ENCODE measurements at places on chromosomes 7 and 10. TPM values are rescaled to one million over a fixed set of nuclear protein-coding genes. Genes with fewer than 3 reads are reported as not detected.

DNA sequence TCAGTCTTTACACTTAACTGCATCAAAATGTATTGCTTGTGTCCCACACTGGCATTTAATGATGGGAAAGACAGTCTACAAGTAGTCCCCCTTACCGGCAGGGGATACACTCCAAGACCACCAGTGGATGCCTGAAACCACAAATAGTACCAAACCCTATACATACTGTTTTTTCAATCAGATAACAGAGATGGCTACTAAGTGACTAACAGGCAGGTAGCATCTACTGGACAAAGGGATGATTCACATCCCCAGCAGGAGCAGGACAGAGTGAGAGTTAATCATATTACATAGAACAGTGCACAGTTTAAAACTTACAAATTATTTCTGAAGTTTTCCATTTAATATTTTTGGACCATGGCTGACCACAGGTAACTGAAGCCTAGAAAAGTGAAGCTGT is 13.2 kb downstream of the TMEM243 start:
- DNase-seq = no peak

WNT16 gene
- 5.0 TPM for total RNA-seq

- no peak for DNase-seq
Observed at GRCh38 chr7:132176719-132177118, 399.6 kb downstream of the PLXNA4 start.

DNA sequence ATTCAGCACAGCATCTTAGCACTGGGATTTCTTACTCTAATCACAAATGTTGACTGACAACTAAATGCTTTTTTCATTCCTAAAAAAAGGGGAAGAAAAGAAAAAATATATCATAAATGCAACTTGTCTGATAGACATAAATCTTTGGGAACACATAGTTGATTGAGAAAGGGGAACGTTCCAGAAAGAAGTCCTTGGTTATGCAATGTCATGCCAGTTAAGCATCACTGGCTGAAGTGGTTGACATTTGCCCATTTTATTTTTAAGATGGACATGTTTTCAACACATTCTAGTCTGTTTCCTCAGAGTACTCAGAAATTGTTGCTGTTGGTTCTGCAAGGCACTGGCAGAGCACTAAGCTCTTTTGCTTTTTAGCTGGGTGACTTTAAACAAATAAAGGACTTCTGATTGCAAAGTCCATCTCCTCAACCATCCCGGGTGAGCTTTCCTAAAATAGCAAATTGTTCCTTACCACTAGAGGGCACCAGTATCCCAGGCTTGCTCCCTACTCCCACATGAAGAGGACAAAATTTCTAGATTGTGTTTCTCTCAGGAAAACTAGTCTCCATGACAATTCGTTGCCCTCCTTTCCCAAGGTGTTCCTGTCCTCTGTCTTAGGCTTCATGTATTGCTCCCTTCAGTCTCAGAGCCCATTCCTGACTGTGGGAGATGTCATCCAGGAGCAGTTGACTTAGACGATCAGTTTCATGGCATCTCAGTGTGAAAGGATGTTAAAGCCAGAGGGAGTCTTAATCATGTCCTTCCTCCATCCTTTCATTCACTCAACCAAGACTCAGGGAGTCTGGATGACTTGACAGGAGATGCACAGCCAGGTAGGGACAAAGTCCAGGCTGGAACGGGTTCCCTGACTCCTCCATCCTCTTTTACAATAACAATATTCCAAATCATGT is 23.9 kb downstream of the OPALIN start:
- peak; percentile 24 for DNase-seq

TMEM273 gene
- total RNA-seq = 10.9 TPM

DNA sequence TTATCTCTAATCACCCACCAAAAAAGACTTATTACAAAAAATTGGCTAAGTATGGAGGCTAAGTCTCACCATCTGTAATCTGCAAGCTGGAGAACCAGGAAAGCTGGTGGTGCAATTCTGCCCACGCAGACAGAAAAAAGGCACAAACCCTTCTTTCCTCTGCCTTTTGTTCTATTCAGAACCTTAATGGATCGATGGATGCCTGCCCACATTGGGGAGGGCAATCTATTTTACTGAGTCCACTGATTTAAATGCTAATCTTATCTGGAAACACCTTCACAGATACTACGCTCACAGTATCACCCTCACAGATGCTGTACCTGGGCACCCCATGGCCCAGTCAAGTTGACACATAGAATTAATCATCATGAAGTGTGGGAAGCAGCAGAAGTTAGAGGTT is 10.2 kb downstream of the IGFBP3 start:
- DNase-seq = no peak

RPP30 gene
- 52.4 TPM for total RNA-seq

DNA sequence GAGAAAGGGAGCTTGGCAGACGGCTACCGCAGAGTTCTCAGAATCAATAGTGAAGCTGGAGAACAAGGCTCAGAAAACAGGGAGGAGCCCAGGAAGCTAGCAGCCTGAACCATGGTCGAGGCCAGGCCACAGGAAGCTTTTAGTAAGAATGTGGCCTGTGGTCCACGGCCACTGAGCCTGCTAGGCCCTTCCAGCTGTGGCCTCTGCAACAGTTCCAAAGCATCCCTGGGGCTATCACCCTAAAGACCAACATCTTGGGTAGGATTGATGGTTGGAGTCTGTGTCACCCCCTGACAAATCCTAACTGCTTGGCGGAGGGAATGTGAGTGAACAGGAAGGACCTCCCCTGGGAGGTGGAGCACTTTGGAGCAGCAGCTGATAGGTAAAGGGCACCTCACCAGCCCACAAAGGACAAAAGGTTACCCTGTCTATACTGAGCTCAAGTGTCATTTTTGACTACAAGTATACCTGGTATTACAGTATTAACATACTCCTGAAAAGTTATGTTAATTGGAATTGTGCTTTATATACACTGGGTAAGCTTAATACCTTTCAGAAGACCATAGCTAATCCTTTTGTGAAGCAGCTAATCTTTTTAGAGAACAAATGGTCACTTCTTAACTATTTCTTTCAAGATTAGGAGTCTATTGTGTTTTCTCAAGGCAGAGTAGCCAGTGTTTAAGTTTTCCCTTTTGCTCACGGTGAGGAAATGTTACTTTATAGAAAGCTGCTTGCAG is 18.7 kb downstream of the PTPRE start:
- no peak for DNase-seq

GRCh38 chr7:153507885-153508284 is 544.3 kb upstream of the DPP6 start:
- no peak for DNase-seq

- DNase-seq = no peak
Observed at GRCh38 chr7:151999424-152000090, 25.9 kb upstream of the GALNT11 start.

EXOSC1 gene
- 28.8 TPM for total RNA-seq

NPSR1 gene
- total RNA-seq = 0.11 TPM

- DNase-seq = peak; percentile 84
Observed at GRCh38 chr7:158325530-158326381, 261.9 kb downstream of the PTPRN2 start.

GRCh38 chr10:107952649-107953556 is 788.4 kb upstream of the SORCS1 start:
- DNase-seq = no peak

BUB3 gene
- 97.7 TPM for total RNA-seq

DNA sequence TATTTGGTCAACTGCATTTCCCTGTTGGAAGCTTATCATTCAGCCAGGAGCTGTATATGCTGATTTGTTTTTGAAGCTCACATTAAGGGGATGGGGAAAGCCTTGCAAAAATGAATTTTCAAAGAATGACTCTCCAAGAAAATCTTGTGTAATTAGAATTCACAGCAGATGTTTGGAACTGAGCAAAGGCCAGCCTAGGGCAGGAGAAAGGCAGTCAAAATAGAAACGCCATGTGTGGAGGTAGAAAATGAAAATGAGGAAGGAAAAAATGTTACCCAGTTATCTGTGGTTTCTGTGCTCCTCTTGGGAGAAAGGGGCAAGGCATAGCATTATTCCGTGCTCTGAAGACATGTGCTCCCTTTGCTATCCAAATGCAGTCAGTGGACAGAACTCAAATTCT is 93.5 kb downstream of the NRP1 start:
- no peak for DNase-seq

DNA sequence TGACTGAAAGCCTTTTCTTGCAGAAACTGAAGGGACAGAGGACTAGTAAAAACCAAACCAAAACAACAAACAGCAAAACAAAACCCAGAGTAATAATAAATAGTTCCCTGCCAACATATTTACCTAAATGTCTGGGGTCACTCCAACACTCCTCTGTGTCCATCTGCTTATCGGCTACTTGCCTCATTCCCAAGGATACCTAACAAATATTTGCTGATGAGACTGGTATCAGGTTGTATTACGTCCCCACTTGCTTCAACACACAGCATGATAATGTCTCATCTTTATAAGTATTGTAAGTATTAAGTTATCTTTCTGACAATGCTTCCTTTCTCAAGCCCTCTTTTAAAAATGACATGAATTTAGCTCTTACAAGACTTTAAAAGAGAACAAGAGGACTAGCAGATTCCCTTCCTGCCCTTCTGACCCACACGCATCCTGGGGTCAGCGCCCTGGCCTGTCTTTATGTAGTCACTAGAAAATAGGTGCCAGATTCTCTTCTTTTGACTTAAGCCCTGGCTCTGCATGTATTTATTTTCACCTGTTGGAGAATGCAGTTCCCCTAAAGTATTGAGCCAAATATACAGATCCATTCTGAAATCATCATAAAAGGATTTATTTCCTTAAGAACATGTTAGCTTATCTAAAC is 110.2 kb downstream of the SEM1 start:
- no peak for DNase-seq

DOCK4 gene
- 40.3 TPM for total RNA-seq

DNA sequence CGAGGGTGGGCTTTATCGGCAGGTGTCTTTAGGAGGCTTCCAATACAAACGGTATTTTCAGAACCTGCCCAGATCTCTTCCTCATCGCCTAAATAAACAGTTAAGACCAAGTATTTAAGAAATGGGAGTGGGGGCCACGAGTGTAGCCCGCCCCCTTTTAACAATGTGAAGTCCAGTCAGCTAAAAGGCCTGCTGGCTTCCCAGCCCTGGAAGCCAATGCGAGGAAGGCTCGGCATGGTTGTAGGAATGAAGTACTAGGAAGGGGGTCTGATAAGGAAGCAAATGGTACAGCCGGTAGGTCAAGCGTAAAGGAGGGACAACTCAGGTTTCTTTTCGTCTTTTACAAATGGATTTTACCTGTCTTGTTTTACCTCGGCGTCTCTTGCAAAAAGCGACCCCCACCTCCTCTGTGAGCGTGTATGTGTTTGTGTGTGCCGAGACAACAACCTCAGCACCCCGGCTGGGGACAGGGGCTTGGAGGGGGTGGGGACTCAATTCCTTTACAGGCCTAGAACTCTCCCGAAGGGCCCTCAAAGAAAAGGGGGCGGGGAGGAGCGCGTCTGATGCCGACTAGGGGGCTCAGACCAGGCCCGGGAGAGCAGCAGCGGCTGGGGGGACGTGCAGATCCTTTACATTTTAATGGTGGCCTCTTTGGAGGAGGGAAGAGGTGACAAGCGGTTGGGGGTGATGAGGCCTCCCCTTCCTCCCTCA is 147.6 kb downstream of the GPR85 start:
- no peak for DNase-seq

DNA sequence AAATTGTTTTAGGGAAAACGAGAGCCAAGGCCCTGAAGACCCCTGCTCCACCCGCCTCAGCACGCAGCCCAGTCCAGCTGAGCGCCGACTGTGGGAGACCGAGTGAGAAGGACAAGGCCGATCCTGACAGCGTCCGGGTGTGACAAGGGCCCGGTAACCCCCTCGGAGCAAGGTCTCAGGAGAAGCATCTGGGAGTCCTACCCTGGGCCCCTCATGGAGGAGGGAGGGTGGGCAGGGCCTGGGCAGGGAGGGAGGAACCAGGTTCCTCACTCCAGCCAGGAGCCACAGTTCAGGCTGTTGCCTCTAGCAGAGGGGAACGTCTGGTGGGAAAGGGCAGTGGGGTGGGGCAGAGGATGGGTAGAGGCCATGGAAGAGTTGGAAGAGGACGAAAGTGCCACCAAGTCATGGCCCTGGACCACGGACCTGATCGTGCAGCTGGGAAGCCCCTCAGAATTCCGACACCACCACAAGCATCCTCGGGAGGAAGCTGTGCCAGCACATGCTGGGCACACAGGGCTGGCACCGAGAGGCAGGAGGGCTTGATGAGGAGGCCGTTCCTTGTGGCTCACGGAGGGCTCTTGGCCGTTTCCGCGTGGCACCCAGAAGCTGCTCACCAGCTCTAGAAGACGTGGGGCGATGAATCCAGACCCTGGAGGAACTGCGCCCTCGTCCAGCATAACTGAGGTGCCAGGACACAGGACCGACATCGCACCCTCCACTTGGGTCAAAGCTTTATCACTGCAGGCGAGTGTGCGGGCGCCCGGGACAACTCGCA is 2.2 kb upstream of the KNDC1 start:
- DNase-seq = no peak

DNA sequence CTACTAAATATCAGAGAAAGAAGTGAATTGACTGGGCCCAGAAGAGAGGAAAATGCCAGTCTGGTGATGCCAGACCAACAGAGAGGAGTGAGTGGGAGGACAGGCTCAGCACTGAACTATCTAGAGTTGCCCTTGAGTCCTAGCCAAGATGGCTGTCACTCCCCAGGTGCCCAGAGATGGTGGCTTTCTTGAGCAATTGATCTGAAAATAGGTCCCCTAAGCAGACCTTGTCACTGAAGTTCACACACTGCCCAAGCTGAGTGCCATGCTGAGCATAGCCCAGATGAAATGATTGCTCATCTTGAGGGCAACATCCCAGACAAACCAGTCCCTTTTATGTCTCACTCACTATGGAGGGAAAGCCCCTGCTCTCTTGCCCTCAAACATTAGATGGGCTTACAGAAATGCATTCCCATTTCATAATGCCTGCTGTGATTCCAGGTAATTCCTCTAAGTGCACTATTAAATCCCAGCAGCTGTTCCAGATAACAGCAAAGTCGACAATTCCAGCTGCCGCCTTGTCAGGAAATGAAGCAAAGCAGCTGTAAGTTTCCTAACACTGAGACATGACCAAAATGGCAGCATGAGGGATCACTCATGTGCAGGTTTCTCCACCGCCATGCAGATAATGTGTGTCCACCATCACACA is 329.4 kb downstream of the KCNMA1 start:
- no peak for DNase-seq

DNA sequence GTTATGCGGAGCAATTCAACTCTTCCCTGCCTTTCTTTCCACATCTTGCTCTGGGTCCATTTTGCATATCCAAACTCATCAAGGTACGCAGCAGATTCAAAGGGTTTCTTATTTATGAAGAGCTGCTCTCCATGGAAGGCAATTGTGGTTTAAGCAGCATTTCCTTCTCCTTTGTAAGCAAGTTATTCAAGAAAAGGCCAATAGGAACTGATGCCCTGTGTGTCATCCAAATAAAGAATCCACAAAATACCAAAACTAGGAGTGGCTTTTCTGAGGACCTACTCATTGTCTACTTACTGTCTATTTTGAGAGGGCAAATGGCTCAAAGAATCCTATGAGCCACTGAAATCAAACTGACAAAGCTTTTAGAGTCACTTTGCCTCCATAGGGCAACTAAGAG is 253.1 kb downstream of the PTEN start:
- no peak for DNase-seq

DNA sequence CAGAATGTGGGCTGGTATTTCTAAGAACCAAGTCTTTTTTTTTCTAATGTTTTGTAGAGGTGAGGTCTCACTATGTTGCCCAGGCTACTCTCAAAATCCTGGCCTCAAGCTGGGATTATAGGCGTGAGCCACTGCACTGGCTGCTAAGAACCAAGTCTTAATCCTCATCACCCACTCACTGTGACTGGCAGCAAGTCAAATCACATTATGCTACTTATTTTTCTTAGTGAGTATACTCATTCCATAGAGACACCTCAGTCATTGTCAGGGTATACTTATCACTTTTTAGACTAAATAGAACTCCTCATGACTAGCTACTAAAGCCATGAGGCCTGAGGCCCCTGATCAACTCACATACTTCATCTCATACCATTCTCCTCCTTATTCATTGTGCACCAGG is 116.1 kb downstream of the STRA8 start:
- no peak for DNase-seq

- DNase-seq = no peak
Observed at GRCh38 chr7:66423729-66424128, 205.0 kb upstream of the KCTD7 start.

Data from spinal cord (tissue), 10 donors.